ENCODE measurements at places on chromosomes 3 and 15.

GRCh38 chr3:50238549-50239026 lies 2.6 kb downstream of the GNAI2 start:
- peak; percentile 61 for DNase-seq

- DNase-seq = peak; percentile 66
Observed at GRCh38 chr3:114660124-114660523, 366.3 kb downstream of the TIGIT start.

DNA sequence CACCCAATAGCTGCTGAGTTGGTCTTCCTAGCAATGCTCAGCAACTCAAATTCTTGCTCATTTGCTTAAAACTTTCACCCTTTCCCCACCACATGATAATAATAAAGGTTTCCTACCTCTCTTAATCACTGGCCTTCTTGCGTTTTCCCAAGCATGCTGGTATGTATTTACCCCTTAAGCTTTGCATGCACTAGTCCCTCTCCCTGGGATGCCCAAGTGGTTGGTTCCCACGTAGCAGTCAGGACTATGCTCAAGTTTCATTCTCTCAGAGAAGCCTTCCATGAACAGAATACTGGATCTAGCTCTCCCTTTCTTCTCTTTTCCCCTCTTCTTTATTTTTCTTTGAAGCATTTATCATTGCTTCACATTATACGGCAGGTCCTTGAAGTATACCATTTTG lies 108.8 kb downstream of the KBTBD8 start:
- DNase-seq = no peak

- no peak for DNase-seq
Observed at GRCh38 chr3:37173806-37174205, 576 bp downstream of the LRRFIP2 start.

DNA sequence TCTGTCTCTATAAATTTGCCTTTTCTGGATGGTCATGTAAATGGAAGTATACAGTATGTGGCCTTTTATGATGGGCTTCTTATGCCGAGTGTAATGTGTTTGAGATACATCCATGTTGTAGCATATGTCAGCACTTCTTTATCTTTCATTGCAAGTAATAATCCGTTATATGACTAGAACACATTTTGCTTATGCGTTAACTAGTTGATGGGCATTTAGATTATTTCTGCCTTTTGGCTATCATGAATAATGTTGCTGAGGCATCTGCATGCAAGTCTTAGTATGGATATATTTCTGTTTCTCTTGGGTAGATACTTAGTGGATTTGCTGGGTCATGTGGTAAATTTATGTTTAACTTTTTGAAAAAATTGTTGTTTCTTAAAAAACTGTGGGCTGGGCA lies 19.7 kb downstream of the KAT2B start:
- DNase-seq = no peak

- peak; percentile 72 for DNase-seq
Observed at GRCh38 chr15:33132722-33133345, 61.7 kb downstream of the FMN1 start.

All from AG10803 (cell line).